SW 1271 (cell line): ENCODE measurements at places on chromosomes 4 and X.

GRCh38 chr4:73976716-73977115 lies 5.1 kb downstream of the PF4 start:
- DNase-seq: no peak

- no peak for DNase-seq
These were observed 224.4 kb upstream of the GPC4 start for GRCh38 chrX:133639726-133640125.

DNA sequence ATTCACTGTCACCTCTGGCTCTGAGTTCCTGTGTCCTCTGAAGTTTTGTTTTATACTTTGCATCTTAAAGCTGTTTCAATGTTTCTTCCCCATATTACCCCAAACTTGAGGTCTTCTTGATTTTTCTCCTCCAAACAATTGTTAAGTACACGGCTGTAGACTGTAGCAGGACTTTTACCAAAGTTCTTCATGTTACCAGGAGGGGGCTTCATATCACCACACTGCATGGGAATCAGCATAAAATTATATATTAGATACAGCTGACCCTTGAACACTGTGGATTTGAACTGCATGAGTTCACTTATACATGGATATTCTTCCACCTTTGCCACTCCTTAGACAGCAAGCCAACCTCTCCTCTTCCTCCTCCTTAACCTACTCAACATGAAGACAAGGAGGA lies 56.6 kb downstream of the SPATA18 start:
- no peak for DNase-seq

DNA sequence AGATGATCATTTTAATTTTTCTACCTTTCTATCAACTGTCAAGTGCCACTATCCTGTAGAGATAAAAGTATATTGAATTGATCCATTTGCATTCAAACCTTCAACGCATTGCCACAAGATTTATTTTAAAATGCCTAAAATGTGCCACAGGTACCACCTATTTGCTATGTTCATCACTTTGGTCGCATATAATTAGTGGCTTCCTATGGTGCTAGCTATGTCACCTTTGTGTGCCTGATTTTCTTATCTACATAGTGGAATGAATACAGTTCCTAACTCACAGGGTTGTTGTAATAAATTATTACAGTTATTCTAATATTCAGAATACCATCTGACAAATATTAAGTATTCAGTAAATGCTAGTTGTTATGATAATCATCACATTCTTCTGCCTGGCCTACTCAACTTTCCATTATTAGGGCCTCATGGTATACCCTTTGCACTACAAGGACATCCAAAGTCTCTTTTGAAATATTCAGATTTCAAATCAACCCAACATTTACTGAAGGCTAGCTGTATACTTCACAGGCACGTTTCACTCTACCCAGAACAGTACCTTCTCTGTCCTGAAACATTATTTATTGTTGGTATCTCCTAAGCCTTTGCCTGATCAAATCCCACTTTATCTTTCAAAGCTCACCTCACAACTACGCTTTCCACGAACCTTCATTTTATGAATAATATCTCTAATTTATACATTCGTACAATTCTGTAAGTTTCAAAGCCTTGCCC lies 62.4 kb downstream of the ANXA10 start:
- DNase-seq: no peak

- DNase-seq: no peak
These were observed 88.8 kb upstream of the CCDC160 start for GRCh38 chrX:134148172-134148692.

- no peak for DNase-seq
These were observed 32.0 kb downstream of the IL15 start for GRCh38 chr4:141668200-141668910.

GRCh38 chr4:113444386-113444785 lies 317.2 kb downstream of the CAMK2D start:
- DNase-seq: no peak

- no peak for DNase-seq
These were observed 265.0 kb upstream of the SLITRK2 start for GRCh38 chrX:145552643-145553042.

- DNase-seq: no peak
These were observed 121.2 kb downstream of the AFAP1 start for GRCh38 chr4:7818399-7818911.

DNA sequence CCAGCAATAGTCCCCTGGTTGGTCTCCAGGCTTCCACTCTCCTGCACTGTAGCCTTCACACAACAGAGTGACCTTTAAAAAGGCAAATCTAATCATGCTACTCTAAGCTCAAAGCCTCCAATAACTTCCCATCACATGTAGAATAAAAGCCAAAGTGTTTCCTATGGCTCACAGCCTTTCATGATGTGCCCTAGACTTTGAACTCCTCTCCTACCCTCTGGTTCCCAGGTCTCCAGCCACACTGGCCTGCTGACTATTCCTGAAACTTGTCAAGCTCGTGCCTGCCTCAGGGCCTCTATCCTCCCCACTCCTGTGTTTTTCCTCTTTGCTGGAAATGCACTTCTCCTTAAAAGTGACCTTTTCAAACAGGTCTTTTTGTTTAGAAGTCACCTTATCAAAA lies 3.1 kb downstream of the MANBA start:
- no peak for DNase-seq

GRCh38 chr4:637536-638280 lies 12.3 kb downstream of the PDE6B start:
- DNase-seq: no peak

DNA sequence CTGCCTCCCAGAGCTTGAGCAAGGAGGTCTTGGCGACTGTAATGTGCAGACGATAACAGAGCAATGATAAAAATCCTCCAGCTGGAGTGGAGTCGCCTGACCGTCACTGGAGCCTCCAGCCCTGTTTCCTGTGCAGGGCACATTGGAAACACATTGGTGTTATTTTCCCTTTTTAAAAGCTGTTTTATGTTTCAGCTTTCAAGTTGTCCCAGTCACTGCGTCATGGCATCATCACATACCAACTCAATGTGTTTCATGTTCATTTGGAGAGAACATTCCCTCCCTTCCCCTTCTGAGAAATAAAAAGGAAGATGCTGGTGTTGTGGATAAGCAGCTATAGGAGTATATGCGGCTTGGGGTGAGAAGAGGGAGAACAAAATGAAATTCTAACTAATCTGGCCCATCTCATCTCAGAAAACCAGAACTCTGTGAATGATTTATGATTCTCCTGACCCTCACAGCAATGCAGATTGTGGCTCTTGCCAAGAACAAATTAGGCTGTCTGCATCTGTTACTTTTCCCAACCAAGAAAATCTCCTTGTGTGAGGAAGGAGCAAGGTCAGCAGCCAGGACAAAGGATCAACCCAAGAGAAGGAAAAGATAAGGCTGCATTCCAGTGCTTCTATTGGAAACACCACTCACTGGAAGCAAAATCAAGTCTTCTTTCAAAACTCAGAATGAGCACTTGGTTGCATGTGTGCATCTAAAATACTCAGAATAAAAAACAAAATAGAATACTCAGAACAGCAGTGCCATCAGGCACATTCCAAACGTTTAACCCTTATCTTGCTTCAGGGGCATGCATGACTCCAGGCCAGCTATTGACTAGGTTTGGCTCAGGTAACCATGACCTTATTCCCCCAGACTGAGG lies 134.4 kb downstream of the RASL11B start:
- DNase-seq: no peak

GRCh38 chr4:22802876-22803275 lies 110.1 kb downstream of the GBA3 start:
- DNase-seq: no peak

DNA sequence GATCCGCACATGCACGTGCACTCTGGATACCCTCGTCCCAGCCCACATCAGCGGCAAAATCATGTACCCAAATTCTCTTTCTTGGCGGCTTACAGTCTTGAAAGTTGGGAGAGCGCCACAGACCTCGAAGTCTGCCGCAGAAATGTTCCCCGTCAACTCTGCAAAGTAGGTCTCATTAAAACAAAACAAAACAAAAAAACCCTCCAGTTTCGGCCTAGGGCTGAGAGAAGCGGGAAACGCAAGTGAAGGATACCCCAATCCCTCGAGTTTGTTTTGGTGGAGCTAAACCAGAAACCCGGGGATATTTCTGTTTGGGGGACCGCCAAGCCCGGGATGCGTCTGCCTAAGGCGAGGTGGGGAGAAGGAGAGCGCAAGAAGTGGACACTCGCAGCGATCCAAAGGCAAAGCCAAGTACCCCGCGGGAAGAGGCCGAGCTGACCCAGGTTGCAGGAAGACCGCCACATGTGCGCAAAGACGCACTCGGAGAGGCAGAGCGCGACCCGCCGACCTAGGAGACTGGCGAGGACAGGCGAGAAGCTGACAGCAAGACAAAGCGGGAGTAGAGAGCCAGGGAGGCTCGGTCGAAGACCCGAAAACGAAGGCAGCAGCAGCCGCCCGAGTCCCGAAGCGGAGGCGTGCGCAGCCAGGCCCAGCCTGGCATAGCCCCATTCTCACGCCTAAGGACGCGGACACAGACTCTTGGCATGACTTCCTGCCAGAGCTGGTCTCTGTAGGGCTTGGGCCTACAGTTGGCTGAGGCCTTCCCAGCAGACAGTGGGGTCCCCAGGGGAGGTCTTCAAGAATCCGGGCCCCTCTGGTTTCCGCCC lies 49.6 kb upstream of the BCOR start:
- DNase-seq: no peak

- no peak for DNase-seq
These were observed 62.8 kb downstream of the SH3KBP1 start for GRCh38 chrX:19824603-19825002.

DNA sequence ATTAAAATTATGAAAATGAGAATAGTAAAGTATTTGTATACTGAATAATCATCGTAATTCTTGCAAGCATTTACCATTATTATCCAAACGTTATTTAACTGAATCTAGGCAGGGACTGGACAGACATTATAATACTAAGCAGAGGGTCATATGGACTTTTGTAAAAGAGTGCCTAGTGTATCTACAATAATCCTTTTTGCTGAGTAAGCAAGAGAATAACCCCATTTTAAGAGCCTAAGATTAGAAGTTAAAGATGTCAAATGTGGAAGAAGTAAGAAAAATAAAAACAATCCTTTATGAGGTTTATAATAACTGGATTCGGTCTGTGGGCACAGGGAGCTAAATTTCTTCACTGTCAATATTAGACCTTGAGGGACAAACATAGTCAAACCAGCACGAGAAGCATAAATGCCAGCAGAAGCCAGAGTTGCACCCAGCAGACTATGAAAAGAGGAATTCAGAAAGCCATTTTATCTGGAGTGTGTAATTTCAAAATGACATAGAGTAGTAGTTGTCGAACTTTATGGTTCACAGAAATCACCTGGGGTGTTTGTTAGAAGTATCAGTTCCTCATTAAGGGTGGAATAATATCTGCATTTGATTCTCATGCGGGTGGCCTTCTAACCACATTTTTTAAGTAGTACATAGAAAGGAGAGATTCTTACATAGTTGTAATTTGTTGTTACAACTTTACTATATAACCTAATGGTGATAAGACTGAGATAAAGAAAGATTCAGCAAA lies 39.7 kb upstream of the DCLK2 start:
- DNase-seq: no peak

GRCh38 chr4:107349266-107349665 lies 313.2 kb upstream of the DKK2 start:
- DNase-seq: no peak

DNA sequence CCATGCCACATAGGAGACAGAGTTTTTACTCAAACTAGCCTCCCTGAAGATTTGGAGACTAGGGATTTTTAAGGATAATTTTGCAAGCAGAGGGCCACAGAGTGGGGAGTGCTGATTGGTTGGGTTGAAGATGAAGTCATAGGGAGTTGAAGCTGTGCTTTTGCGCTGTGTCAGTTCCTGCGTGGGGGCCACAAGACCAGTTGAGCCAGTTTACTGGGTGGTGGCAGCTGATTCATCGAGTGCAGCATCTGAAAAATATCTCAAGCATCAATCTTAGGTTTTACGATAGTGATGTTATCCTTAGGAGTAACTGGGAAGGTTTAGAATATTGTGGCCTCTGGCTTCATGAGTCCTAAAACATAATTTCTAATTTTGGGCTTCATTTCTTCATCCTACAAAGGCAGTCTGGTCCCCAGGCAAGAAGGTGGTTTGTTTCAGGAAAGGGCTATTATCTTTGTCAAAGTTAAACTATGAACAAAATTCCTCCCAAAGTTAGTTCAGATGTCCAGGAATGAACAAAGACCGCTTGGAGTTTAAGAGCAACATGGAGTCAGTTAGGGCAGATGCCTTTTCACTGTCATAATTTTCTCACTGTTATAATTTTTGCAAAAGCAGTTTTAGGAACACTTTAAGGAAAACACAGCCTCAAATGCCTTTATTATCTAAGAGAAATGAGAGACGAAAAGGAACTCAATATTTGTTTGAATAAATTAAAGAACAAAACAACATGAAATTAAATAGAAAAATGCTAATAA lies 960.8 kb upstream of the PRKX start:
- DNase-seq: no peak

DNA sequence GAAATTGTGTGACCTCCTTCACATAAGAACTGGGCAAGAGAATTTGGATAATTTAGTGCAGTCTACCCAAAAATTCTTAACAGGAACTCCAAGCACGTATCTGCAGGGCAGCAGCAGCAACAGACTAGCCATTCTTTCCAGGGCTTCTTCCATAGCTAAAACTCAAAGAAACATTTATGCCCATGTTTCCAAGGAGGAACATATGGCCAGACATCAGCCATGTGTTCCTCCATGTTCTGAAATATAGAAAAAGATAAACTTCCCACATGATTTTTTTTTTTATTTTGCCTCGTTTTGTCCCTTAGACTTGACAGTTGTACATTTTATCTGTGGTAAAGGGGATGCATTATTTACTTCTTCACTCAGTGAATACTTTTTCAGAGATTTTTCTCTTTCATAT lies 27.6 kb upstream of the CYBB start:
- DNase-seq: no peak

DNA sequence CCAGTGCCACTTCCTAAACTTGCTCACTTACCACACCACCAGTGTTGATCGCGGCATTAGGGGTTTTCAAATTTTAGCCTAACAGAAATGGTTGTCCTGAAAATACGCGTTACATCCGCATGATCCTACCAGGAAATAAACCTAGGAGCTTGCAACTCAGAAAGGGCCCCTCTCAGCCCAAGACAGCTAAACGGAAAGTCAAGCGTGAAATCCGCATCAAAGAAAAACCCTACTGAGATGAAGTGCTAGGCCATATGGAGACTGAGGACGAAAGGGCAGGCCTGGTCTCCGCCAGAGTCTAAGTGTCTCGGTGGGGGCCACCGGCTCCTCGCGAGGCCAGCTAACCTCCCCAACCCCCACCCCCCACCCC lies 626 bp downstream of the YTHDC1 start:
- DNase-seq: no peak

- no peak for DNase-seq
These were observed 70.8 kb downstream of the NPNT start for GRCh38 chr4:105966051-105966450.
